ENCODE measurements at places on chromosomes 7 and 10. TPM values are rescaled to one million over a fixed set of nuclear protein-coding genes. Genes with fewer than 3 reads are reported as not detected.
A peak's percentile ranks its signal among the peaks of the same experiment; 100 is the strongest.

- DNase-seq = no peak
These were observed 284.9 kb upstream of the COBL start for GRCh38 chr7:51601461-51601860.

DNA sequence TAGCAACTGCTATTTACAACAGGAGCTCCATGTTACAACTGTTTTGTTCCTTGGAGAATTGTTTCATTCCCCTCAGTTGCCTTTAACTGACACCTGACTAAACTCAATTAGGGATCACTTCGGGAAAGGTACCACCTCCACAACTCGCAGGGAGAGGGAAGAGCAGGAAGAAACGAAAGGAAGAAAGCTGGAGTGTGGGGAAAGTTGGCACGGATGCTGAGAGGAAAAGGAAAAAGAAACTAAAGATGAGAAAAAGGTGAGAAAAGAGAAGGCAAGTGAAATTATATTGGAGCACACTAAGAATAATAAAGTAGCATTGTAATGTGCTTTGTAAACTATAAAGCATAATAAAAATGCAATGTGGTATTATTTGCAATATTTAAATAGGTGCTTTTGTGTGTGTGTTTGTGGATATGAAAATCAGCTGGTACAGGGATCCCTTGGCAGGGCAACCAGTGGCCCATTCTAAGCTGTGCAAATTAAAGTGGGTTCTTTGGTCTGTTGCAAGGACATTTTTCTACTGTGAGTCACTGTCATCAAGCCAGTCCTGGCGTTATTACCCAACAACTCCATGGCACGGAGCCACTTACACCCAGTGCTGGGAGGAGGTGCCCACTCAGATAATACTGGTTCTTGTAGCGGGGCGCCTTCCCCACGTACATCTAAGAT lies 45.9 kb downstream of the HIPK2 start:
- DNase-seq = no peak

GRCh38 chr10:133526957-133527588 lies at the start of gene CYP2E1:
TSS of gene CYP2E1 (plus strand) at chr10:133527363. CDS start at chr10:133527396, 33 bp downstream.
- no peak for DNase-seq

NODAL gene
- 1.3 TPM for polyA plus RNA-seq

GRCh38 chr10:120508393-120508792 lies 51.4 kb downstream of the PLPP4 start:
- DNase-seq = no peak

- no peak for DNase-seq
These were observed 53.8 kb downstream of the PANK1 start for GRCh38 chr10:89591111-89591795.

GRCh38 chr10:48470115-48470892 lies 134.6 kb downstream of the ARHGAP22 start:
- no peak for DNase-seq

UNCX gene
- polyA plus RNA-seq = not detected

GRCh38 chr7:31122649-31123058 lies 70.5 kb downstream of the ADCYAP1R1 start:
- DNase-seq = peak; percentile 92

All from brain (organoid and tissue), 16 donors.